ENCODE measurements at places on chromosomes 6 and 20. TPM values are rescaled to one million over a fixed set of nuclear protein-coding genes. Genes with fewer than 3 reads are reported as not detected.

AARS2 gene
- 15.0 TPM for total RNA-seq

TUBB1 gene
- total RNA-seq: not detected

LY6G6C gene
- not detected for total RNA-seq

NHLRC1 gene
- 2.3 TPM for total RNA-seq

RNF114 gene
- total RNA-seq: 75.1 TPM

FABP7 gene
- not detected for total RNA-seq

SLCO4A1 gene
- total RNA-seq: 5.9 TPM

WFDC10B gene
- not detected for total RNA-seq

TCF19 gene
- 30.3 TPM for total RNA-seq

BPI gene
- total RNA-seq: not detected

SYNDIG1 gene
- total RNA-seq: not detected

OR2H1 gene
- not detected for total RNA-seq

SLC22A1 gene
- not detected for total RNA-seq

DDX27 gene
- 32.6 TPM for total RNA-seq

C2 gene
- not detected for total RNA-seq

HLA-A gene
- total RNA-seq: 166 TPM

TRIM15 gene
- not detected for total RNA-seq

E2F1 gene
- total RNA-seq: 10.1 TPM

MAD2L1BP gene
- total RNA-seq: 30.9 TPM

DEFB132 gene
- total RNA-seq: not detected

C4B gene
- 0.43 TPM for total RNA-seq

RSPH9 gene
- total RNA-seq: 0.14 TPM

BCAS1 gene
- total RNA-seq: not detected

KCNS1 gene
- total RNA-seq: 0.29 TPM

PTCRA gene
- not detected for total RNA-seq

KCNK16 gene
- total RNA-seq: not detected

SLC22A23 gene
- total RNA-seq: 5.8 TPM

FAM83C gene
- total RNA-seq: not detected

MCHR2 gene
- total RNA-seq: not detected

GNAS-AS1 gene
- total RNA-seq: 0.57 TPM

LPA gene
- not detected for total RNA-seq

Measured in thoracic aorta endothelial cell (primary cell).